ENCODE measurements at places on chromosomes 2 and 18.

DNA sequence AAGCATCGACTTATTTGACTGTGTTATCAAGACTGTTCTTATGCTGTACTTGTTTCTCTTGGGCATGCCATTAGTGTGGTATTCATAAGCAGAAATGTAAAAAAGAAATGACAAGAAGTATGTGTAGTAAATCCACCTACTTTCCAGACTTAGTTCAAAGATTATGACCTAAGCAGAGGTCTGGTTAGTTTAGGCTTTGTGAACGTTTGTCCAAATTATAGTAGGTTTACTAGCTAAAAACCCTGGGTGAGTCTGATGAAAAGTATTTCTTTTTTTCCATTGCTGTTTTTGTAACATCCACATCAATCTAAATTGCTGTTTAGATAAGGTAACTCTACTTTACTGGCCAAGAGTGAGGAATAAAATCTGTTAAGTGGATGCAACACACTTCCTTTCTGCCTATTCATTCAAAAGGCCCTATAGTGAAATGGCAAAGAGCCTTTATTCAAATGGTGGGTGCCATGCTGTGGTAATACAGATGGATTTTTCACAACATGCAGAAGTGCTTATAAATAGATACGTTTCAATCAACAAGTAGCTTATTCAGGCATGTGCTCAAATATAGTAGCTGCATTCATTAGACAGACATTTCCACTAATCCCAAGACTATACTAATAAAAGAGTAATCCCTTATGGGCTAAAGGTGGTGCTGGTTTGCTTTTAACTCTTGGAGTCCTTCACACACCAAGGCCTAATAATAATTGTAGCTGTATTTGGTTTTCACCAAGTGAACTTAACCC is 122.5 kb upstream of the LTBP1 start:
- DNase-seq = no peak

DNA sequence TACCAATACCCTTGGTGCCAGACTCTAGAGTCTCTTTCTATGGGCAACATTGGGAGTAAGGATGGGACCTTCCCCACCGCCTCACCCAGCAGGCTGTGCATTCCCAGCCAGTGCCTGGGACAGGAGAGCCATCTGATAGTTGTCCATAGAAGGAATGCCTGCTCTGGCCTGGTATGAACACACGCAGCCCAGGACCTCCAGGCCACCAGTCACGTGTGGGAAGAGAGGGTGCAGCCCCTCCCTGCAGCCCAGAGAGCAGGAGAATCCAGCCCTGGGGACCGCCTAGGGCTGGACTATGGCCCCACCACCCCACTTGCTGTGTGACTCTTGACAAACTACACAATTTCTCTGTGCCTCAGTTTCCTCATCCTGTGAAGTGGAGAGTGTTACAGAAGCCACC is 52.5 kb upstream of the ID2 start:
- no peak for DNase-seq

- no peak for DNase-seq
These were observed 9.8 kb downstream of the REL start for GRCh38 chr2:60891180-60891579.

DNA sequence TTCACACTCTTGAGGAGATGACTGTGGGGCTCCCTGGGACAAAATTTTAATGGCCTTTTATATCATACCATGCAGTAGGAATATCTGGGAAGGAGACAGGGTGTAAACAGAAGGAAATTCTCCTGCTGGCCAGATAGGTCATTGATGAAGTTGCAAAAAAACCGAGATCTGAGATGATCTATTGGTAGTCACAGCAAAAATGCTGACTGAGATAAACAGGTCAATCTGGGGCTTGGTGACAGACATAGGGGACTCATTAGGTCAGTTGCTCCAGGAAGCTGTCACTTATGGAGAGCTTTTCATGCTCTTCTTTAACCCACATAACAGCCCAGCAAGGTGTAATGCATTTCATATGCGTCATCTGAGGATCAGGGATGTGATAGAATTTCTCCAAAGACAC is 2.6 kb upstream of the IL36A start:
- no peak for DNase-seq
